ENCODE measurements at places on chromosomes 3 and 15.

DNA sequence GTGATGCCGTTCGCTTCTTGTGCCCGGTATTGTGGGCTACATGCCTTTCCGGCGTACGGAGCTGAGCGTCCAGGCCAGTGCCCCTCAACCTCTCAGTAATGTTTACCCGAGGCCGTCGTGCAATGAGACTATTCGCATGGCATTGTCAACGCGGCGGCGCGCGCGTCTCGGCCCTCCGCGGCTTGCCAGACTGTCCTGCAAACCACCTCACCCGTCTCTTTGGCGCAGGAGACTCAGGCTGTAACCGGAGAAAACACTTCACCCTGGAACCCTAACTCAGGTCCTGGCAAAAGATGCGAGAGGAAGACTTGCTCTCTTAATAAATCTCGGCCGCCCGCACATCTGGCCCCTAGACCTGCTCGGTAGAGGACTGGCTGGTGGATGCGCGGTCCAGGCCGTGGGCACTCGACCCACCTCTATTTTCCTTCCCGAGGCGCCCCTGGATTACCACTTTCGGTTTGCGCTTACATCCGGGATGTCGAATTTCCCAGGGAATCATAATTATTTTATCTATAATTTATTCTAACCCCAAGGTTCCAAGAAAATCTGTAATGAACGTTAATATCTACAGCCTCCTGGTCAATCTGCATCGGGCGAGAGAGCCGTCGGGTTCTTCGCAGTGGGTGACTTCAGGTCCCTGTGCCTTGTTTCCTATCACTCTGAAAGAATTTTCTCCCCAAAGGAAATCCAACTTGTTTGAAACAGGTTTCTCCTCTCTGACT, 71.8 kb upstream of the POLG start:
- no peak for DNase-seq

DNA sequence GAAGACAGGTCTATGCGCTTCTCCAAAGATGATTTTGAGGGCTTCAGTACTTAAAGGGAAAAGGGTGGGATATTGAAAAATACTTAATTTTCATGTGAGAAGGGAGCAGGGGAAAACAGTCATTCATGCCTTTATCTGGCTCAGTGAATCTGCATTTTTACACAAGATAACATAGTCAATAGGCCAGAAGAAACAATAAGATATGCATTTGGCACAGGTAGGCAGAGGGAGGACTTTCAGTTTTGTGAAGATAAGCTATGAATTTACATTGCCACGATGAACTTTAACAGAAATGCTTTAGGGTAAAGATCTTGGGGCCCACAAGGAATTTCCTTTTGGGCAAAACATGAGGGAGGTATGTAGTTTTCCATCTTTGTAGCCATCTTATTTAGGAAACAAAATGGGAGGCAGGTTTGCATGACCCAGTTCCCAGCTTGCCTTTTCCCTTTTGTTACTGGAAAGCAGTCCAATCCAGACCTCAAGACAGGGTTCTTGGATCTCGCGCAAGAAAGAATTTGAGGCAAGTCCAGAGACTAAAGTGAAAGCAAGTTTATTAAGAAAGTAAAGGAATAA, 504.2 kb downstream of the IGSF11 start:
- DNase-seq: no peak

DNA sequence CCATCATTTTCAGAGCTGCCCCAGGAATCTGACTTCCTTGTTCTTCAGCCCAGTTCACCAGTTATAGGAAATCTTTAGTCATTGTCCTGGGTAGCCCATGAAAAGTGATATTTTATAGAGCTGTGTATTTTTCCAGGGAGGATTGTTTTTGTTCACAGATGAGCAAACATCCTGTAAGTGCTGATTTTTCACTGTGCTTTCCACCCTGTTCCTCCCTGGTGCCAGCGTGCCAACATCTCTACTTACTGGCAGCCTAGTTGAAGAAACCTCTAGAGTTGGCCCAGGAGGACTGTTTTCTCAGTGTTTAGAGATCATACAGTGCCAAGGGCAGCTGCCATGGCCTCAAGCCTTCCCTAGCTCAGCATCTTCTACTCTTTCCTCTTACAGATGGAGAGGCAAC, 41.3 kb downstream of the ST6GAL1 start:
- no peak for DNase-seq

GRCh38 chr3:135992072-135992471, 26.5 kb downstream of the PPP2R3A start:
- no peak for DNase-seq

DNA sequence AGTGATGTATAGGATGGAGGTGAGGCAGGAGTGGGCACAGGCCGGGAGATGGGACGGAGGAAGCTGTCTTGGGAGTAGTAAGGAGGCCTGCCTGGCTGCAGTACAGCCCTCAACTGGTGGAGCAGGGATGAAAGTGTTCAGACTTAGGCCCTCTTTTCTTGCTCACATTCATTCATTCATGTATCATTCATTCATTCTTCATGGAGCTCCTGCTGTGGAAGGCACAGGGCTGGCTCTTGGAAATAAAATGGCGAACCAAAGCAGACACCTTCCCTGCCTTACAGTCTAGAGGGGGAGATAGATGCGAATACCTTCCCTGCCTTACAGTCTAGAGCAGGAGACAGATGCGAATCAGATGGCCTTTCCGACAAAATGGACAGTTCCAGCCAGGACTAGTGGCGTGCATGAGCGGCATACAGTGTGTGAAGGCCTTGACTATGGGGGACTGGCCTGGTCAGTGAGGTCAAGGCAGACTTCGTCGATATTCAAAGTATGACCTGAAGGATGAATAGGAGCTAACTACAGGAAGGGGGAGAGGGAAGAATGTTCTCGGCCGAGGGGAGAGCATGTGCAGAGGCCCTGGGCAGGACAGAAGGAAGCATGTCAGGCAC, 143.2 kb upstream of the TLE3 start:
- no peak for DNase-seq

All from stimulated activated CD8-positive, alpha-beta memory T cell treated with anti-CD3 and anti-CD28 coated beads, Interleukin-7, amount 100 ng/mL, for 1 hour (primary cell).